Keratinocyte (primary cell): ENCODE measurements at places on chromosomes 2 and 18. TPM values are rescaled to one million over a fixed set of nuclear protein-coding genes. Genes with fewer than 3 reads are reported as not detected.
A peak's percentile ranks its signal among the peaks of the same experiment; 100 is the strongest.

Gene NEUROD1
- polyA plus RNA-seq, result not detected in 3 replicates

Gene ATF2
- polyA plus RNA-seq, result 31.6 to 42.7 TPM (median 39.9 TPM) in 3 replicates

GRCh38 chr2:113135317-113135716 is 7.9 kb downstream of the IL1RN start:
- no peak for DNase-seq

DNA sequence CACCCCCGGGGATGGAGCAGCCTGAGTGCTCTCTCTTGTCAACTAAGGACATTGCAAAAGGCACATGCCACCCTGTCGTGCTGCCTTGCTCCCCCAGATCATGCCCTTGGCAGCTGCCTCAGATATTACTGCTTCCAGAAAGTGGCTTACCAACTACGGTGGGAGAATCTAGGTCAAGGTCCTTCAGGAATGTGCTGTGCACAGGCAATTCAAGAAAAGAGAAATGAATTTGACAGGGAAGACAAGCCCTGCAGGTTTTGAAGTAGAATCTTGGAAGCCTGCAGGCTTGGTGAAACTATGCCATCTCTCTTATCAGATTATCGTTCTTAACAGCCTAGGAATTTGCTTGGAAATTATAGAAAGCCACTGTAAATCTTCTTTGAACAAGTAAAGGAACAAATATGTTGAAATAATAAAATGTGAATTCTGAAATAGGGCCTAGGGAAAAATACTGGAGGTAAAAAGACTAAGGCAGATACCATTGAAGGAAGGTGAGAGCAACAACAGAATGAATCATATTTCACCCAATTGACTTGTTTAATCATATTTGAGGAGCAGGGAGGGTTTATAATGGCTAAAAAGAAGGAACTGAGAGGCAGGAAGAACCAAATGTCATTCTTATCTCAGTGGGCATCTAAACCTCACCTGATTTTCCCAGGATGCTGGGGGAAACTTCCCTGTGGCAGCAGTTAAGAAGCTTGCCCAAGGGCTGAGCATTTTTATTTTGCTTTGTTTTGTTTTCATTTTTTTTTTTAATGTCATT is 94.0 kb upstream of the GLS start:
- no peak for DNase-seq

- DNase-seq, result no peak
Observed at GRCh38 chr18:59220784-59221765, 1.1 kb downstream of the GRP start.

- DNase-seq, result no peak
Observed at GRCh38 chr2:18645315-18645714, 55.9 kb upstream of the NT5C1B start.

Gene PRKAG3
- polyA plus RNA-seq, result not detected in 3 replicates

DNA sequence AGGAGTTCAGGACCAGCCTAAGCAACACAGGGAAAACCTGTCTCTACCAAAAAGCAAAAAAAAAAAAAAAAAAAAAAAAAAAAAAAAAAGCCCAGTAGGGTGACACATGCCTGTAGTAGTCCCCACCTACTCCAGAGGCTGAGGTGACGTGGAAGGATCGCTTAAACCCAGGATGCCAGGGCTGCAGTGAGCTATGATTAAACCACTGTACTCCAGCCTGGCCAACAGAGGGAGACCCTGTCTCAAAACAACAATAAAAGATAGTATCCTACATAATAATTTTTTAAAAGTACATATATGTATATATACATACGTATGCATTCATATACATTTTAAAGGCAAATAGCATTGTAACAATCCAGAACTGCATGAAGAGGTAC is 51.7 kb downstream of the SOS1 start:
- DNase-seq, result peak; percentile 33

DNA sequence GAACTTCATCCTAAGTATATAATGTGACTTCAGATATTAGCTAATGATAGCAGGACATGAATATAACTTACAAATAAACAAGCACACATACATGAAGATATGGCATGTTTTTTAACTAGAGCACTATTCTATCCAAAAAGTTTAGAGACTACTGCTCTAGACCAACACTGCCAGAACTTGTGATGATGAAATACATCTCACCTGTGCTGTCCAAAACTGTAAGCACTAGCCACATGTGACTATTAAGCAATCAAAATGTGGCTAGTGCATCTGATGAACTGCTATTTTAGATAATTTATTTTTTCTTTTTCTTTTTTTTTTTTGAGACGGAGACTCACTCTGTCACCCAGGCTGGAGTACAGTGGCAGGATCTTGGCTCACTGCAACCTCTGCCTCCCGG is 7.1 kb downstream of the AAK1 start:
- no peak for DNase-seq

DNA sequence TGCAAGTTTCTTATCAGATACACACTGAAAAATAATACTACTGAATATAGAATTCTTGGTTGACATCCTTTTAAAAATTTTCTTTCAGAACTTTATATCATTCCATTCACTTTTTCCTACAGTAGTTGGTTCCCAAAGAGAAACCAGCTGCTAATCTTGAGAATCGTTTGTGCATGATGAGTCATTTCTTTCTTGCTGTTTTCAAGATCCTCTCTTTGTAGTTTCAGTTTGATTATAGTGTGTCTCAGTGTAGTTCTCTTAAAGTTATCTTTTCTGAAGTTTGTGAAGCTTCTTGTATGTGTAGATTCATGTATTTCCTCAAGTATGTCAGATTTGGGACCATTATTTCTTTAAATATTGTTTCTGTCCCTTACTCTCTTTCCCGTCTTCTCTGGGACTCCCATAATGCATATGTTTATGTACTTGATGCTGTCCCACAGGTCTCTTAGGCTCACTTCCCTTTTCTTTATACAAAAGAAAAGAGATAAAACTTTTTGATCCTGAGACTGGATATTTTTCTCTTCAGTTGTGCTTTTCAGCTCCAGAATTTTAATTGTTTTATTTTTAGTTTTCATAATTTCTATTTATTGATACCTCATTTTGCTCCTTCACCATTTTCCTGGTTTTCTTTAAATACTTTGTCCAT is 801.0 kb downstream of the TDRD15 start:
- no peak for DNase-seq

Gene SCYGR4
- not detected in 3 replicates for polyA plus RNA-seq

- no peak for DNase-seq
Observed at GRCh38 chr18:2060086-2060485, 511.2 kb downstream of the METTL4 start.

- DNase-seq, result no peak
Observed at GRCh38 chr2:43059183-43059897, 167.1 kb downstream of the ZFP36L2 start.

DNA sequence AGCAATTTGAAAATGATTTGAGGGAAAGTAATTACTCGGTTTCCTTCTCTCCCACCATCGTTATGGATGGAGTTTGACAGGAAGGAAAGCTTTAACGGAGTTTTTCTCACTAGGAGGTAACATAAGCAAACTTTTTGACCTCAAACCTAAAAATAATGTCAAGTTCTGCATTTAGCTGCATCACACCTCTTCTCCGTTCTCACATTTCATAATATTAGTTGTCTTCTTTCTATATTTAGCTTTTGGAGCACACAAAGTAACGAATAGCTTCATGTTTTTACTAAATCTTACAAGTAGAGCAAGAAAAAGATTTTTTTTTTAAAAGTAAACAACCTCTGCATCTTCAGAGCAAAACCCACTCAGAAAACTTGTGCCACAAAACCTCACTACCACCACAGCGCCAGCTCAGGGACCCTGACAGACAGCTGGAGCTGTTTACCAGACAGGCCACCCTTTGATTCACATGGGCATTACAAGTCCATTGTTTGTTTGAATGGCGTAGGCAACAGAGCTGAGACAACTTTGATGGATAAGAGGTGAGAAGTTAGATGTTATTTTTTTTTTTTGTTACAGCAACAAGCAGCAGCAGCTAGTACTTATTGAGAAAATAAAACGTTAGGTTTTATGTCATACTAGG is 21.9 kb upstream of the ICOS start:
- DNase-seq, result no peak

DNA sequence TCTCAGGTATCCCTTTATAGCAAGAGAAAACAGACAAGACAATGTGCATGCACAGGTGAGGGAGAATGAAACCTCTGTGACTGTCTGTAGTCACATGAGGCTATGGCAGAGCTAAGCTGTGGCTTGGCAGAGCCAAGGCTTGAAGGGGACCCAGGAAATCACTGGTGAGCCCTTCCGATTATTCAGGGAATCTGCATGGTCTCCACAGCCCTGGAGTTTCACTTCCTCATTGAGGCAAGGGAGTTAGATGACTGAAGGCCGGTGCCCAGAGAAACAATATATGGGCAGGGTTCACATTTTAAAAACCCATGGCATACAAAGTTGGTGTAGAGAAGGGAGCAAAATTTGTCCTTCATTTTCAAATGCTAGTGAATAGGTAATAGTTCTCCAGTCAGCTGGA is 144.4 kb upstream of the REV1 start:
- DNase-seq, result no peak

- DNase-seq, result no peak
Observed at GRCh38 chr2:207225773-207226172, 60.0 kb upstream of the KLF7 start.
